ENCODE measurements at places on chromosomes 1 and 21. TPM values are rescaled to one million over a fixed set of nuclear protein-coding genes. Genes with fewer than 3 reads are reported as not detected.

The LAMC2 gene
- 5.4 TPM for total RNA-seq

The LGALS8 gene
- total RNA-seq = 71.9 TPM

The GPATCH2 gene
- total RNA-seq = 15.5 TPM

The OR2L3 gene
- not detected for total RNA-seq

The SUMO3 gene
- total RNA-seq = 80.0 TPM

The CIART gene
- 1.3 TPM for total RNA-seq

The TMPRSS15 gene
- total RNA-seq = not detected

The CD247 gene
- not detected for total RNA-seq

The TRIM67 gene
- not detected for total RNA-seq

The EXTL1 gene
- 0.52 TPM for total RNA-seq
